ENCODE measurements at places on chromosomes 12 and 14.
A peak's percentile ranks its signal among the peaks of the same experiment; 100 is the strongest.

DNA sequence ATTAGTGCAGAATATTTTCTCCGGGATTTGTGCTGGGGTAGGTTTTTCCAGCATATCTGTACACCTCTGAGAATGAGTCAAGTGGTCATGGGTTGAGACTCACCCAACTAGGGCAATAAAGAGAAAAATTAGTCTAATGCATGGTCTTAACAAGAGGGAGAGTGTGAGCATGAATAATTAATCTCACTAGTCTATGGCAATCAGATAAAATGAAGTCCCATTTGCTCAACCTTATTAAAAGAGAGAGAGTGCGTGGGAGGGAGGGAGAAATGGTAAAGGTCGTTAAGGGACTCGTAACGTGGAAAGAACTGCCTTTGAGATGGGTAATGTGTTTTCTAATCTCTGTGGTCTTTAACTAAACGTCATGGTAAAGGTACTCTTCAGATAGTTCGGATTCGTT, 91.6 kb downstream of the TESC start:
- no peak for DNase-seq

GRCh38 chr12:117533687-117534086, 172.3 kb upstream of the NOS1 start:
- DNase-seq: no peak

DNA sequence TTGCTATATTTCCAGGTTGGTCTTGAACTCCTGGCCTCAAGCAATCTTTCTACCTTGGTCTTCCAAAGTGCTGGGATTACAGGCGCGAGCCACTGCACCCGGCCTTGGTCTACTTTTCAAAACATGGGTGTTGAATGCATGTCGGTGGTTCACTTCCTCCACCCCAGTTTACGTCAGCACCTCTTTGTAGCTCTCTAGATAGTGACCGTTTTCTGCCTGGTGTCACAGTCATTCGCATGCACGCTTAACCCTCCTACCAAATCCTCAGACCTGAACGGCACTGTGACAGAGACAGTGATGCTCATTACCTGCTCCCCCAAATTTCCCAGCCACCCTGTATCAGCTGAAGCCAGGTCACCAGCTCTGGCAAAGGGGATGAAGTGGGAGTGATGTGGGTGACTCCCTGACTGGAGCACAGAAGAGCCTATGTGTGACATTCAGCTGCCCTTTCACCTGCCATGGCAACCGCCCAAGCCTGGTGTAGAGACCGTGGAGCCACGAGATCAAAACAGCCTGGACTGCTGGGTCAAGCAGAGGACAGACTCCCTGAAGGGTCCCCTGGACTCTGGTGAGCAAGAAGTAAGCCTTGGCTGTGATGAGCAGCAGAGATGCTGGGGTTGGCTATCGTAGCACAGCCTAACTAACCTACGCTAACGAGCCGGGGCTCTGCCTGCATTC, 66.2 kb upstream of the GPR68 start:
- DNase-seq: no peak

GRCh38 chr12:127770118-127770517, 496.9 kb upstream of the TMEM132C start:
- DNase-seq: no peak

DNA sequence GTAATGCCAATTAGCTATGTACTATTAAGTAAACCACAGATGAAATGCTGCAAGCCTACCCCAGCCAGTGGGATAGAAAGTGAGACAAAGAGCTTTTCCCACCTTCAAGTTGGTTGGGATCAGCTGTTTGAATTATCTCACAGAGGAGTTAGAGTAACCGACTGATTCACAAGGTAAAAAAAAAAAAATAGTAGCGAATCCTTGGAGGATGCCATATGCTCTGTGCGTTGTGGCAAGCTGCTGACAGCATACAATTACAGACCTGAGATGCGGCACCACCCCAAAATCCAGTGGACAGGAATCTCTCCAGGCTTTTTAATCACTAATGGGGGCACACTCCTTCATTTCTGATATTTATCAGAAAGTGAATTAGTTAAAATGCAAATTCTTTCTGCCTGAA, 157.0 kb upstream of the RMST start:
- no peak for DNase-seq

GRCh38 chr14:90614696-90615516, 201.3 kb downstream of the TTC7B start:
- DNase-seq: no peak

DNA sequence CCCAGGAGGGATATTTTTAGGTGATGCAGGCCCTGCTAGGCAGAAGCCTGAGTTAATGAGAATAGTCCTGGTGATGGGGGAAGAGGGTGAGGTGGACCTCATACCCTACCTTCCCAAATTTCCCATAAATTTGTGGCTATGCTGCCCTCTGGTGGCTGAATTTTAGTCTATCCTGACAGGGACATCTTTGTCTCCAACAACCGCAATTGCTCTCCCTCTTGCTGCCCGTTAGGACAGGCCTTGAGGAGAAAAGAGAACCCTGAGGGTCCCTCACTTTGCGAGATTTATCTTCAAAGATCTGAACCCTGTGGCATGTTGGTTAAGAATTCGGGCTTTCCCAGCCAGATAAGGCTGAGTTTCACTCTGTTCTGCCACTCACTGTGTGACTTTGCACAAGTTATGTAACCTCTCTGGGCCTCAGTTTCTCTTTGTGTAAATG, 9.8 kb upstream of the ZNF385A start:
- DNase-seq: peak; percentile 50

DNA sequence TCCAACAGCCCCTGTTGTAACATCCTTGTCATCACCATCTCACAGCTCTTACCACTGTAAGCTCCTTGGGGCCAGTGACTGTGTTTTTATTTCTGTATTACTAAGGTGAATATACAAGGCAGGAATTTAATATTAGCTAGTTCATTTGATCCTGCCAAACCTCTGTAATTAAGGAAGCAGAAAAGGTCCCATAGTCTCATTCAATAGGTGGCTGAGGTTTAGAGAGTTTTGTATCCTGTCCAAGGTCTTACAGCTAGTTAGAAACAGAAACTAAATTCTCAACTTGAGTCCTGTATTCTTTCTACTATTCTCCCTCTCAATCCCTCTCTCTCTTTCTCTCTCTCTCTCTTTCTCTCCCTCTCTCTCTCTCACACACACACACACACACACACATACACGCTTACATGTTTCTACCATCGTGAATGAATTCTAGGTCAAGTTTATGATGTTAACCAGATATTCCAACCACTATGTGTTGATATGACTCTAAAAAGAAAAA, 543 bp upstream of the GLIPR1 start:
- DNase-seq: no peak

DNA sequence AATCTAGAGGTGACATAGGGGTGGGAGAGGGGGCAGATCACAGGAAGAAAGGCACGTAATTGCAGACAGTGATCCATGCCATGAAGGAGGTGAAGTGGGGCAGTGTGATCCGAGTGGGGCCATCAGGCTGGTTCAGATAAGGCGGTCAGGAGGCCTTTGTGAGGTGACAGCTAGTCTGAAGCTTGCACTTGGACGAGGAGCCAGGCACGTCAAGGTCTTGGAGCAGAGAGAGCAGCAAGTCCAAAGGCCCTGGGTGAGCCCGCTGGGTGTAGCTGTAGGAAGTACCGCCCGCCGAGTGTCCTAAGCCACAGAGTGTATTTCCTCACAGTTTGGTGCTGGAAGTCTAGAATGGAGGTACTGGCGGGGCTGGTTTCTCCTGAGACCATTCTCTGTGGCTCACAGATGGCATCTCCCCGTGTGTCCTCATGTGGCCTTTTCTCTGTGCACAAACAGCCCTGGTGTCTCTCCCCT, 23.6 kb downstream of the RHOF start:
- no peak for DNase-seq

DNA sequence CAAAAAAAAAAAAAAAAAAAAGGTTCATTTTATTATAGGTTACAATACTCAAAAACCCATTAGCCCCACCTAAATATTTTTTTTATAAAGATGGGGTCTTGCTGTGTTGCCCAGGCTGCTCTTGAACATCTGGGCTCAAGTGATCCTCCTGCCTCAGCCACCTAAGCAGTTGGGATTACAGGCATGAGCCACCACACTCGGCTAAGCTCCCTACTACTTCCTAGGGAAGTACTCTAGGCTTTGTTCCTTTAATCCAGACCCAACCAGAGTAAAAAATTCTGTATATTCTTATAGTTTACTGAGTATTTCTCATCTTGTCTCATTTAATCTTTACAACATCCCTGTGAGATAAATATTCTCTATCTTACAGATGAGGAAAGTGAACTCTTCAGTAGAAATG, 50.7 kb downstream of the RBMS2 start:
- no peak for DNase-seq

- DNase-seq: no peak
Measured at GRCh38 chr14:57493467-57494181, at the start of gene CCDC198. Gene CCDC198 (minus strand): TSS chr14:57493857. CDS start chr14:57493715, 142 bp downstream.

- DNase-seq: no peak
Measured at GRCh38 chr12:131351319-131352028, 359.4 kb upstream of the SFSWAP start.

DNA sequence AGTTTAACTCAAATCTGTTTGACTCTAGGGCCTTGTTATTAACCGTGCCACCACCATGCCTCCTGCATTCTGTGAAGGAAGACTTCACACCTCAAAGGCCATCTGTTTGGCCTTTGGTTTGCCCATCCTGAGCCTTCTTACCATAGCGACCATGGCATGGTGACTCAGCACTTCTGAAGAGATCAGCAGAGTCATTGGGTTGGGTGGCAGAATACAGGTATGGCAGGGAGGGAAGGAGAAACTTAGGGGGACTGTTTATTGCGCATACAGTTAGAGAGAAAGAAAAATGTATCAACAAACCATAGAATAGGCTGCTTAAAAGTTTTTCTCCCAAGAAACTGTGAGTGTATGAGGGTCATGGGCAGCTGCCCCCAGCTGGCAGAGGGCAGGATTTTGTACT, 49.2 kb downstream of the DAD1 start:
- DNase-seq: no peak

GRCh38 chr14:43706900-43707299, 800.2 kb downstream of the FSCB start:
- no peak for DNase-seq

DNA sequence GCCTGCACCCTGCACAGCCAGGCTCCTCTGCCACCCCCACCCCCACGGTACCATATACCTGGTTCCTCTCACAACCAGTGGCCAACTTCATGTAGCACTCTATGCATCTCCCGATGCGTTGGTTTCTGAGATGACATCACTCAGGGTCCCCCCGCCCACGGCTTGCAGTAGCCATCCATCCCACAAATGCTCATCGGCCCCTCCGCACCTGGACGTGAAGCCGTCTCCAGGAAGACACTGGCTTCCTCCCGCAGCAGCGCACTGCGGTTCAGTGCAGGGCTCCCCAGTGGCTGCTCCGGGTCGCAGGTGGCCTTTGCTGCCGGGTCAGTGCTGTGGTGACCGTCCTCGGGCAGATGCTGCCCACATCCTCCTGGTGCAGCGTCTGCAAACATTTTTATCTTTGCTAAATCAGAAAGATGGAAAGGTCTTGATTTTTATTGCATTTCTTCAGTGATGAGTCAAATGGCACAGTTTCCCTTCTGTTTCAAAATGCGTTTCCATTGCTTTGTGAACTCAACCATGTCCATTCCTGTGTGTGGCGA, 27.5 kb upstream of the MMP17 start:
- DNase-seq: no peak

DNA sequence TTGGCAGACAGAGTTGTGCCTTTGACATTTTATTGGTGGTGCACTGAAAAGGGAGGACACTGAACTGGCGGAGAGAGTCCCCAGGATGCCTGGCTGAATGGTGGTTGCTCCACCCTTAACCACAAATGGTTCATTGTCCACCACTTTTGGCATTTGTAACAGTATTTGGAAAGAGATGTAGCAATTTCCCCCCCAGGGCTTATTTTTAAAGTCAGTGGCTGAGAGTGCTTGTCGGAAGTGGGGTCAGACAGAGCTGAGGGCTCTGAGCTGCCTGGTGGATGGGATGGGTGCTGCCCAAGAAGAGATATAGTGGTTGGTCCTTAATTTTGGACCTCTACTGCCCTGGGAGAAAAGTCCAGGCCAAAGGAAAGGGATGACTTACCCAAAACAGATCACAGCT, 31.5 kb upstream of the FGF6 start:
- no peak for DNase-seq

- DNase-seq: no peak
Measured at GRCh38 chr14:29618323-29619067, 309.2 kb downstream of the PRKD1 start.

GRCh38 chr12:105906561-105906960, 232.2 kb downstream of the NUAK1 start:
- no peak for DNase-seq

DNA sequence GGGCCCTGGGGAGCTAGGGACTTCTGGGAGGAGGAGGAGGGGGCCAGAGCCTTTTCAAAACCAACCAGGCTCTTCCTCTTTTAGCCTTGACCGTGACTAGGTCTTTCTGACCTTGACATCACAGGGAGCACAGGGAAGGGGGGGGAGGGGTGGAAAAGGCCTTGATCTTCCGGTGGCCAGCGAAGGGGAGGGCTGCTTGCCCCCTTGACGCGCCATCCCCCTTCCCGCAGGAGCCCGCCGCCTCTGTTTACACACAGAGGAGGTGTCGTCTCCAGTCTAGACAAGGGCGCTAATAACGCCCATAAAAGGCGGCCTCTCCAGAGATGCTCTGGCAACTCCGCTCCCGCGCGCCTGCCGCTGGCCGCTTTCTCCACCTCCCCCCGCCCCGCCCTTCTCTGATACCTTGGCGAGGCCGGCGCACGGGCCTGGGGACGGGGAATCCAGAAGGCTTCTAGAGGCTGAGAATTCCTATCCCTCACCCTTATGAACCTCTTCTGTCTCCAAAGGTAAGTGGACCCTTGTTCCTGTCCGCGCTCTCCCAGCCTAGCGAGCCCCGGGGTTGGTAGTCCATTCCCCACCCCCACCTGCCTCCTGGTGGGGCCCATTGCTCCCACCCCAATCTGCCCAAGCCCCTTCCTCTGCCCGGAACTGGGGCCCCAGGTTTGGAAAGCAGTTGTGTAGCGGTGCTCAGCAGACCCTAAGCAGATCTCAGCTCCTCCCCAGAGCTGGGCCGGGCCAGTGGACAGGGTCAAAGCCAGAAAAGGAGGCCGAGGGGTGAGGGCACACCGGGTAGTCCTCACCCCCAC, 4.9 kb upstream of the HOXC12 start:
- DNase-seq: no peak

DNA sequence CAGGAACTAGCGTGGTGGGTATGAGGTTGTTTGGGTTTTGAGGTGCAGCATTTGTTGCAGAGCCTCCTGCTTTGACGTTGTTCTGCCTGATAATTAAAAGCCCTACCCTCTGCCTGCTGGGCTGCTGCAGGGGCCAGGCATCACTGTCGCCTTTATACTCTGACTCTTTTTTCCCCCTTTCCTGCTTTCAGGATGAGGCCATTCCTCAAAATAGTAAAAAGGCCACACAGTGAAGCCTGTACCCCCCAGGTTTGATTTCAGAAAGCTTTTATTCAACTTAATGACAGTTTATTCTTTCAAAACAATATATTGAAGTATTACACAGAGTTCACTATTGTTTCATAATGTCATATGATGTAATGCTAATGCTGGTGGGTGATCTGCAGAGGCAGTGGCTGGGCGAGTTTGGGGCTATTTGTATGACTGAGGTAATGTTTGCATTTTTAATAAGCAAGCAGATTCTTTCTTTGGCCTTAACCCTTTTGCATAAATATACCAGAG, 9.1 kb downstream of the BORCS5 start:
- no peak for DNase-seq

DNA sequence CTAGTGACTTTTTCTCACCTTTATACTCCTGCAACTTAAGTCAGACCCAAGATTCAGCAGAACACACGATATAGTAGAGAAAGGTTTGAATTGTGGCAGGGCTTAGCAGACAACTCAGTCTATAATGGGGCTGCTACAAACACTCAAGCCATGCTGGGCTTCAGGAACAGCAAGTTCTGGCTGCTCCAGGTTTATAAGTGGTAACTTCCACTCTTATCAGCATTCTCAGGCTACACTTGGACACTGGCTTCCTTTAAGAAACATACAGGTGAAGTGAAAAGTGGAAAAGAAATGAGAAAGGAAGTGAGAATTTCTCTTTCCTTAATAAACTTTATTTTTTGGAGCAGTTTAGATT, 21.7 kb downstream of the PLEKHD1 start:
- DNase-seq: no peak
